ENCODE measurements at places on chromosomes 2 and 18.

- DNase-seq, result no peak
Measured at GRCh38 chr18:79657342-79657996, 22.1 kb upstream of the CTDP1 start.

DNA sequence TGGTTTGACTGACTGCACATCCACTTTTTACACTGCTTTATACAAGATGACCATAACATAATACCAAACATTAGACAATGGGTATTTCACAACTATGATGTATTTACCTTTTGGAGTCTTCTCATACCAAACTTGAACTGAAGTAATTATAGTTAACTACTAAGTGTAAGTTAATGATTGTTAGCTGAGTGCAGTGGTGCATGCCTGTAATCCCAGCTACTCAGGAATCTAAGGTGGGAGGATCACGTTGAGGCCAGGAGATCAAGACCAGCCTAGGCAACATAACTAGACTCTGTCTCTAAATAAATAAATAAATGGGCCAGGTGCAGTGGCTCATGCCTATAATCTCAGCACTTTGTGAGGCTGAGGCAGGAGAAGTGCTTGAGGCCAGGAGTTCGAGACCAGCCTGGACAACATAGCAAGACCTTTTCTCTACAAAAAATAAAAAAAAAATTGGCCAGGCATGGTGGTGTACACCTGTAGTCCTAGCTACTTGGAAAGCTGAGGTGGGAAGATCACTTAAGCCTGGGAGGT, 44.9 kb upstream of the ORC2 start:
- DNase-seq, result no peak

DNA sequence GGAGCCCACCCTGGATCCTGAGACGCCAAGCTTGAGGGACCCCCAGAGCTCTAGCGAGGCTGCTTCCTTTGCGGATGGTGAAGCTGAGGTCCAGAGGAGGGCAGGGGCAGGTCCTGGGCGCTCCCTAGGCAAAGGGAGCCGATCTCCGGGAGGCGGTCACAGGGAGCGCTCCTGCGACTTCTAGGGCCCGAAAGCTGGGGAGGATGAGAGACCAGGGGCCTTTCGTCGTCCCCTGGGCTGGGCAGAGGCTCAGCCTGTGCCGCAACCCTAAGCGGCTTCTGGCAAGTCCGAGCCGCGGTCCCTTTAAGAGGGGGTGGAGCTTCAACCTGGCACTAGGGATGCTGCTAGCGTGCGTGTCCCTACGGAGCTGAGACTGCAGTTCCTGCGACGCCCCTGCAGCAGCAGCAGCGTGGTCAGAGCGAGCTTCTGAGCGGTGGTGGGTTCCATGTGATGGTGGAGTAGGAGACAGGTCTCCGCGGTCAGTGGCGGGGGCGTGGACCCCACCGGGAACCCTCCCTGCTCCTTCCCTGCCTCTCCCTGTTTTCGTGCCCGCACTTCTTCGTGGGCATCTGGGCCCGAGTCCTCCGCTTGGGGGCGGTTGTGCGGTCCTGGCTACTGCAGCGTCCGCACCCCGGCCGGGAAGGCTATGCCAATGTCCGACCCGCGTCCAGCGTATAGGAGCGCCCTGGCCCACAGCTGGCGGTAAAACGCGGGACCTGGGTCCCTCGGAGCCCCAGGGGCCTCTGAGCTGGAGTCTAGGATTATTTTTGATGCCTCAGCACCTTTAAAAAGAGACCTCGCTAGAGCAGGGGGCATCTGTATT, 154.6 kb downstream of the CCDC74A start:
- DNase-seq, result peak; percentile 90

GRCh38 chr2:188316342-188316741, 24.7 kb downstream of the GULP1 start:
- DNase-seq, result no peak

GRCh38 chr2:66281980-66282379, 152.9 kb upstream of the MEIS1 start:
- DNase-seq, result no peak

DNA sequence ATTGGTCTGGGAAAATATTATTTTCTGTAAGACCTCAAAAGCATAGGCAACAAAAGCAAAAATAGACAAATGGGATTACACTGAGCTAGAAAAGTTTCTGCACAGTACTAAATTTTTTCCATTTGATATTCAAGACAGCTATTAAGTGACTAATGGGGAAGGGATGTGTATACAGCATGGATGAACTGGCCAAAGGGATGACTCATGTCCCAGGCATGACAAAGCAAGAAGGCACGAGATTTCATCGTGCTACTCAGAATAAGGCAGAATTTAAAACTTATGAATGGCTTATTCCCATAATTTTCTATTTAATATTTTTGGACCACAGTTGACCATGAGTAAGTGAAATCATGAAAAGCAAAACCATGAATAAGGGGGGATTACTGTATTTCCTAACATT, 1250.1 kb upstream of the GYPC start:
- no peak for DNase-seq

- no peak for DNase-seq
Measured at GRCh38 chr2:30074023-30074422, 72.8 kb upstream of the YPEL5 start.

DNA sequence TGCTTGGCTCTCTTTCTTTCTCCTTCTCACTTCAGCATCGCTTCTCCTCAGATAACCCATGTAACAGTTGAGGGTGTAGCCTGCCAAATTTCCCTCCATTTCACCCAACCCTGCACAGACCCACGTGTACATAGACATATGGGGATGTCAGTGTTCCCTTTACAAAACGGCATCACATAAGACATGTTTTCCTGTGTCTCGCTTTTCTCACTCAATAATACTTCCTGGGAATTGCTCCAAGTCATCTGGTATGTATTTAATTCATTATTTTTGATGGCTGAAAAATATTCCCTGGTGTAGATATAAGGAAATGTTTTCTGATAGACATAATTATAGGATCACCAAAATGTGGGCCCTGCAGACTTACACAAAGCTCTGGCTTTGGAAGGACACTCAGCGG, 176.8 kb downstream of the LOXHD1 start:
- peak; percentile 54 for DNase-seq

DNA sequence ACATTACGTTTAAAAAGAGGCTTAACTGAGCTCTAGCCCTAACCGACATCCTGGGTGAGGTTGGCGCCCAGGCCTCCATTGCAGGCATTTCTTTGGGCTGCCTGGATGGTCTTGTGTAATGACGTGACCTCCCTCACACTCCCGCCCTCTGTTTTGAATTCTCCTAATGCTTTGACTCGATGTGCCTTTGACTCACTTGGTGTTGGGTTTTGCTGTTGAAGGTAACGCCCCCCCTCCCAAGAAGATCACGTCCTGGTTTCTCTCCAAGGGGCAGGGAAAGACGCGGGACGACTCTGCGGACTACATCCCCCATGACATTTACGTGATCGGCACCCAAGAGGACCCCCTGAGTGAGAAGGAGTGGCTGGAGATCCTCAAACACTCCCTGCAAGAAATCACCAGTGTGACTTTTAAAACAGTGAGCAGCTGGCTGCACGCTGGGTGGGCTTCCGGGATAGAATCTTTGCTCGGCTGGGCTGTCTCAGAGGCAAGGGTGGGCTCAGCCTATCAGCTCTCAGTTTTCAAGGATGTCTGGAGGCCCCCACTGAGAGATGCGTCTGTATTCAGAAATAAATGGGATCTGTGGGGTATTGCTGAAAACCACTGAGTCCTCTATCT, 87.9 kb upstream of the ATG16L1 start:
- DNase-seq, result no peak

DNA sequence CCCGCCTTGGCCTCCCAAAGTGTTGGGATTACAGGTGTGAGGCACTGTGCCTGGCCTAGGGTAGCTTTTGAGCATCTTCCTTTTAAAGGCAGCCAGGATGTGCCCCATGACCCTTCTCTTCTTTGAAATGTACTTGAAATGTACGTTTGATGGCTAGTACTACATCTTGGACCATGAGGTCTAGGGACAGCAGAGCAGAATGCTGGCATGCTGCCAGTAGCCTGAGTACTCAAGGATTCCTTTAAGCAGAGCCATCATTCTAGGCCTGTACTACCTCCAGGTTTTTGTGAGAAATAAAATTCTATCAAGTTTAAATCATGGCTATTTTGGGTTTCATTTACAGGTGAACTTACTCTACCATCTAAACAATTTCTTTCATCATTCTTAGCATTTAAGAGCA, 2.9 kb upstream of the EML6 start:
- DNase-seq, result no peak

- no peak for DNase-seq
Measured at GRCh38 chr2:216133397-216133796, 24.2 kb downstream of the XRCC5 start.

GRCh38 chr2:225355788-225356187, 43.7 kb upstream of the NYAP2 start:
- peak; percentile 9 for DNase-seq

GRCh38 chr2:73937103-73937885, 10.6 kb downstream of the DGUOK start:
- DNase-seq, result no peak

GRCh38 chr18:68409576-68409975, 305.3 kb downstream of the TMX3 start:
- DNase-seq, result no peak

DNA sequence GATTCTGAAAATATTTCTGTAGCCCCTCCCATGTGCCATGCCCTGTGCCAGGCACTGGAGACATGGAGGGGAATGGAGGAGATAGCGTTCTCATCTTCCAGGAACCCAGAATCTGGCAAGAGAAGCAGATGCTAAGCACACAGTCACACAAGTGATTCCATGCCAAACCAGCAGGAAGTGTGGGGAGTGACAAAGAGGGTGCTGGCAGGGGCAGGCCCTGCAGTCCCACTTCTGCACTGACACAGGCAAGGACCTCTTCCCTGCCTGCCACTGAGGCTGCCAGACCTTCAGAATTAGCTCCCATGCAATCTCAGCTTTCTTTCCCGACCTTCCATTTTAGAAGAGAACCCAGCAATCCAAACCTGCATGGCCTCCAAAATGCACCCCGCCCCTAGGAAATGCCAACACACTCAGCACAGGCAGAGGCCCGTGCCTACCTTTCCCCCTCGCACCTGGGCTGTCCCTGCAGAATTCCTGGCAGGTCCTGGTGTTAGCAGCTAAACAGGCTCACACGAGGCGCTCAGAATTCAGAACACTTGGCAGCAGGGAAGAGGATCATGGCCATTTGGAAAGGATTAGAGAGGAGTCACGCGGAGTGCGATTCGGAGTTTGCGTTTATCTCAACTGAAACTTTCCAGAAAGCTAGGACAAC, 155.3 kb downstream of the MSH2 start:
- DNase-seq, result no peak

- no peak for DNase-seq
Measured at GRCh38 chr2:170307555-170308351, 129.8 kb downstream of the MYO3B start.

DNA sequence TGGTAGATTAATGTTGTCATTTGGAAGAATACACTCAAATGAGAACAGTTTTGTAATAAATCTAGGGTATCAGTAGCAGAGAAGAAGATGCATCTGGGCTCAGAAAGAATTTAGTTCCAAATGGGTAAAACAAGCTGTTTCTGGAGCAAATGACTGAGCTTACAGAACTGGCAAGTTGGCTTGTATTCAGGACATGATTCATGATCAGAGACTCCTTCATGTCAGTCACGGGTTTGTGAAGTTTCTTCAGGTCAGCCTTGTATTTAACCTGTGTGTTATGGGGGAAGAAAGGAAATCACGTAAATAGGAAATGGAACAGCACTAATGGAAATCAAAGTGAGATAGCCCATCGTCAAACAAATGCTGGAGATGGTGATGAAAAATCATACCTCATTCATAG, 109.1 kb downstream of the RIF1 start:
- no peak for DNase-seq

DNA sequence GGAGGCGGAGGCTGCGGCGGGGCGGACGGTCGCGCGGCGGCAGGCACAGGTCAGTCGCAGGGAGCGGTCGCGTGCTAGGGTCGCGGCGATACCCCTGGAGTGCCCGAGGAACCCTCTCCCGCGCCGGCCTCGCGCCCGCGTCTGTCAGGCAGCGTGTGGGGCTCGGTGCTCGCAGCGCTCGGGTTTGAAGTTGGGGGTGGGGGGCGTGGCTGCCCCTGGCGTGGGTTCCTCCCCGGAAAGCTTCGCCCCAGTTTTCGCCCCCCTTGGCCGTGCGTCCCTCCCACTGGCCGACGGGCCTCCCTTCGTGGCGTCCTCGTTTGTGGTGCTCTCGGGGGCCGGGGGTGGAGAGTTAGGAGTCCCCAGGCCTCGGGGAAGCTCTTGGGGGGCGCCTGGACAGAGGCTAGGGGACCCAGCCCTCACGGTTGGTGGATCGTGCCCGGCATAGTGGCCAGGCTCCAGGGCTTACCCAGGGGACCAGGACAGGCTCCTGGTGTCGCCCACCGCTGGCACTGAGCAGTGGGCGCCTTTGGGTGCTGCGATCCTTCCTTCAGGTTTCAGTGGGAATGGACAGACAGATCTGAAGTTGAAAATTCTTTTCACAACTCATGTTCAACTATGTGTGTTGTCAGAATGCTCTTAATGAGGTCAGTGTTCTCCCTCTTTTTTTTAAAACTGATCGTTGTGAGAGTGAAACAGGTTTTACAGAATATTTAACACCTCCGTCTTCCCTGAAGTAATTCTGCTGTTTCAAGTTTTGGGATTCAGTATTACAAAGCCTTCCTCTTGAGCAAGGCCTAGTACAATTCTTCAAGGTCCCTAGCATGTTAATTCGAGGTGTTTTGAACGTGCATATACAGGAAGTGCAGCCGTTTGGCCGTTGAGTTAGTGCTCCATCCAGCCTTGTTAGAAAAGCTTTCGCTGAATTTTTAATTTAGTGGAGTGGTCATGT, 604 bp downstream of the RALBP1 start:
- peak; percentile 32 for DNase-seq

DNA sequence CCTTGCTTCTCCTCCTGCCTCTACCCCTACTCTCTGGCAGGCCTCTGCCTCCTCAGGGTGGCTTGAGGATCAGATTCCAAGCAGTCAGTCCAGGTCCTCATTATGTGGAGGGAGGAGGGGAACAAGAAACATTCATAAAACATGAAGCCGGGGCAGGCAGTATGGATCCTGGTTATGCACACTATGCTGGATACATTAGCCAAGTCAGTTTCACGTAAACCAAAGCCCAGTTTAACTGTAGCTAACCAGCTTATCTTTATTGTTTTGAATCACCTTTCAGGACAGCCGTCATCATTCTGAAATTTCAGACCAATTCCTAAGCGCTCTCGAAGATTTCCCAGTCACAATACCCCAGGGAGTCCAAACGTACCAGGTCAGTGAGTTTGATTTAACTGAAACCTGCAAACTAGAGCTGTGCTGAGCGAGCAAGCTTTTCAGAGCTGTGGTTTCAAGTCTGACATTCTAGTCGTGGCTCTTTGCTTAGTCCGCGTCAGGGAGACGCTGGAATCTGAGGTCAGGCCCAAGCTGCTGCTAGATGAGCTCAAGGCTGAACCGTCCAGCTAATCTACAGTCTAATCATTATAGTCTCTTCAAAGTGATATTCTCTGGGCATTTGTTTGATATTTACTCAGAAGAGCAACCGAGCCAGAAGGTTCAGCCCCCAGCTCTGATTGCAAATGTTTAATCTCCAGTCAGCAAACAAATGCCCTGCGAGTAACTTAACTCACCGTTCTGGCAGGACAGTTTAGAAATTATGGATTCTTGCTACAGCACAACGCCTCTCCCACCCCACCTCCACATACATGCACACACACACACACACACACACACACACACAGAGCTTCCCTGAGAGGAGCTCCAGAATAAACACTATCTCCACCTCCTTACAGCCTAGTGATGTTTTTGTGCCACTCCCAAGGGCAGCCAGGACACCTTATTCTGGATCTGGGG, 63.8 kb upstream of the BZW1 start:
- DNase-seq, result no peak

- peak; percentile 41 for DNase-seq
Measured at GRCh38 chr2:188853307-188853706, 120.9 kb upstream of the COL3A1 start.

GRCh38 chr18:62744076-62744968, 29.0 kb downstream of the PHLPP1 start:
- no peak for DNase-seq

- DNase-seq, result no peak
Measured at GRCh38 chr2:177155631-177156030, 57.0 kb upstream of the HNRNPA3 start.
